ENCODE measurements at places on chromosomes 1 and 21.

DNA sequence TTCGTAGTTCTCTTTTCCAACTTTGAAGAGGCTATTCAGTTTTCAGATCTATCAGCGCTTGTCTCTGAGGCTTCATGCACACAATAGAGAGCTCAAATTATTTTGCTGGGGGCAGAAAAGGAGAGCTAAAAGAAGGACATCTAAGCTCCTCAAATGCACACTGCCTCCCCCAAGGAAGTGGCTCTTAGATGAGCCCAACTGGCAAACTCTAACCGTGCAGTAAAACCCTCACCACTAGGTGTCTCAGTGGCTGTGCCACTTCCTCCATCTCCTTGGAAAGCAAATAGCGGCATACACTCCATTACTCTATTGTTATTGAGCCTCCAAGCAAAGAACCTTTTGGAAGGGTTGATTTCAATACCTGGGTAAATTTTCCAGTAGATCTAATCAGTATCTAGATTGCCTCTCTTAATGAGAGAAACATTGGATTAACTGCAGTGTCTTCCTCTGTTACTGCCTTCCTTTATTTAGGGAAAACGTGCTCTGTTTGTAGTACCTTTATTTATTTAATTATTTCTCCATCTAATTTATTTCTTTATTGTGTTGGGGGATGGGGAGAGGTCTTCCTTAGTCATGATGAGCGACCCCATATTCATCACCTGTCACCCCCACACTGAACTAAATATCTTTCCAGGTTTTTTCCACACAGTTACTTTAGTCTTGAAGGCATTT, 9.2 kb upstream of the SFPQ start:
- DNase-seq = peak; percentile 72

GRCh38 chr1:83706354-83706938, 292.5 kb downstream of the TTLL7 start:
- no peak for DNase-seq

DNA sequence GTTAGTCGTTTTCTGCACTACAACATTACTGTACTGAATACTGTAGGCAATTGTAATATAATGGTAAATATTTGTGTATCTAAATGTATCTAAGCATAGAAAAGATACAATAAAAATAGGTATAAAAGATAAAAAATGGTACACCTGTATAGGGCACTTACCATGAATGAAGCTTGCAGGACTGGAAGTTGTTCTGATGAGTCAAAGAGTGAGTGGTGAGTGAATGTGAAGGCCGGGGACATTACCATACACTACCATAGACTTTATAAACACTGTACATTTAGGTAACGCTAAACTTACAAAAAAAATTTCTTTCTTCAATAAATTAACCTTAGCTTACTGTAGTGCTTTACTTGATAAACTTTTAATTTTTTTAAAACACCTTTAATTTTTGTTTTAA, 13.5 kb downstream of the OSBPL9 start:
- no peak for DNase-seq

DNA sequence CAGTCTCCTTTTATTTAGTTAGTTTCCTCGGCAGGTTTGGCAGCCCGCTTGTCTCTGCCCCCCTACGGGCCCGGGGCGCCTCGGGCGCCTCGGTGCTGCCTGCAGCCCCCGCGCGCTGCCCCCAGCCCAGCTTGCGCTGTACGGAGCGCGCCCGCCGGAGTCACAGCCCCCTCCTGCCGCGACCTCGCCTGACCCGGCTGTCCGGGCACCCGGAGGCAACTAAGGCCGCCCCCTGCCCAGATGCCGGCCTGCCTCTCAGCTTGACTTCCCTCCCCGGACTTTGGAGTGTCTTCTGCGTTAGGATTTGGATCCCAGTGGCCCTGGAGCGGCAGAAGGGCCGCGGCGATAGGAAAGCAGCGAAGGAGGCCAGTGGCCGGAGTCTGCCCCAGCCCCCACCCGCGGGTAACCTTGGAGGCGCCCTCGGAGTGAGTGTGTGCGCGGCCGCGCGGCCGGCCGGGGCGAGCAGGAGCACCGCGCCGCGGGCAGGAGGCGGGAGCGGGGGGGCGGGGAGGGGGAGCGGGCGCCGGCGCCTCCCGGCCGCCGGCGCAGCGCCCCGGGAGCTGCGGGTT, 7.6 kb downstream of the CDKN2C start:
- DNase-seq = no peak

DNA sequence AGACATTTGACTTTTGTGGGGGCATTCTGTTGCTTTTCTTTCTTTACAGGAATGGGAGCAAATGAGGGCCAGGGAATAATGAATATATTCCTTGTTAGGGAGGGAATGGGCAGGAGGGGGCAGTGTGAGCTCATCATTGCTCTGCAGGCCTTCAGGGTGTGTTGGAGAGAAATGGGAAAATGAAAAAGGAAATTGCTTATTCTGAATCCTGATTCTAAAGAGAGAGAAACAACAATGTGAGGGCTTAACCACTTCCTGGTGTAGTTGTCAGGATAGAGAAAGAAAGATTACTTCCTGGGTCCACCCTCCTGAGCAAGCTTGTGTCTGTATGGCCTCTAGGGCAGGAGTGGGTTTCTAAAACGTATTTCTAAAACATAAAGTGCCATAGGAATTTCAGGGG, 28.3 kb downstream of the VANGL2 start:
- DNase-seq = peak; percentile 35

DNA sequence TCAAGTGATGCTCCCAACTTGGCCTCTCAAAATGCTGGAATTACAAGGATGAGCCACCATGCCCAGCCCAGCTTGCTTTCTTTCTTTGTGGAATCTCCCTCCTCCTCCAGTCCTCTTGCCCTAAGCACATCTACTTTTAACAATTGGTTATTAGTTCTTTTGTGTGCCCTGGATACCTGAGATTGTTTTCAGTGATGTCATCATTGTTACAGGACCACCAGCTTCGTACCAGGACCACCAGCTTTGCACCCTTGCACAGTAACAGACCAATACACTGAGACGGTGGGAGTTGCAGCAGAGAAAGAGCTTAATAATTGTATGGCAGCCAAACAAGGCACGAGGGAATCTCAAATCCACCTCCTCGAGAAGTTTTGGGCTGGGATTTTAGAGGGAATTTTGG, 71.3 kb downstream of the CNIH3 start:
- DNase-seq = no peak

DNA sequence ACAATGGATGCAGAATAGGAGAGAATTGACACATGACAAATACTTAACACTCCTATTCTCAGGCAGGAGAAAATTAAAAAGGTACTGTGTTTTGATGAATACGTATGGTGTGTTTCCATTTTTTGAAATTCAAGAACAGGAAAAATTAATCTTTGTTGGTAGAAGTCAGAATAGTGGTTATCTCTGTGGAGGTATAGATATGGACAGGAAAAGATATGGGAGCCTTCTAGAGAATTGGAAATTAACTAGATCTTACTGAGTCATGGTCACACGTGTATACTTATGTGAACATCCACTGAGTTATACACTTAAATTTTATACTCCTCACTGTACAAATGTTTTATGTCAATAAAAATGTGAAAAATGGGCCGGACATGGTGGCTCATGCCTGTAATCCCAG, 9.9 kb upstream of the TUT4 start:
- no peak for DNase-seq

- DNase-seq = no peak
Measured at GRCh38 chr1:15961492-15961891, 14.4 kb downstream of the ZBTB17 start.

DNA sequence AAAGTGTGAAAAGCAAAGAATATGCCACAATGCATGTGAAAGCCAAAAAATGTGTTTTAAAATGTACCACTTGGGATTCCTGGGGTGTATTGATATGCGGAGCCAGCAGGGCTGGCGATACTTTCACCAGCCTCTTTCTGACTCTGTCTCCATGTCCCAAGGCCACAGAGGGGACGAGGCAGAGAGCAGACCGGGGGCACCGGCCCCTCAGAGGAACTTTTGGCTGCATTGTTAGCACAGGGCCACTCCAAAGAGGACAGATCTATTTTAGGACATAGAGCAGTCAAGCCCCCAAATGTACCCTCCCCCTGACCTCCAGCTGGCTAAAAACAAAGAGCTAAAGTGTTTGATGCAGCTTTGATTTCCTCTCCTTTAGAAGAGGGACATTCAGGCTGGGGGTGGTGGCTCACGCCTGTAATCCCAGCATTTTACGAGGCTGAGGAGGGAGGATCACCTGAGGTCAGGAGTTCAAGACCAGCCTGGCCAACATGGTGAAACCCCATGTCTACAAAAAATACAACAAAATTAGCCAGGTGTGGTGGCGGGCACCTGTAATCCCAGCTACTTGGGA, 25.6 kb upstream of the ZNF436 start:
- no peak for DNase-seq

DNA sequence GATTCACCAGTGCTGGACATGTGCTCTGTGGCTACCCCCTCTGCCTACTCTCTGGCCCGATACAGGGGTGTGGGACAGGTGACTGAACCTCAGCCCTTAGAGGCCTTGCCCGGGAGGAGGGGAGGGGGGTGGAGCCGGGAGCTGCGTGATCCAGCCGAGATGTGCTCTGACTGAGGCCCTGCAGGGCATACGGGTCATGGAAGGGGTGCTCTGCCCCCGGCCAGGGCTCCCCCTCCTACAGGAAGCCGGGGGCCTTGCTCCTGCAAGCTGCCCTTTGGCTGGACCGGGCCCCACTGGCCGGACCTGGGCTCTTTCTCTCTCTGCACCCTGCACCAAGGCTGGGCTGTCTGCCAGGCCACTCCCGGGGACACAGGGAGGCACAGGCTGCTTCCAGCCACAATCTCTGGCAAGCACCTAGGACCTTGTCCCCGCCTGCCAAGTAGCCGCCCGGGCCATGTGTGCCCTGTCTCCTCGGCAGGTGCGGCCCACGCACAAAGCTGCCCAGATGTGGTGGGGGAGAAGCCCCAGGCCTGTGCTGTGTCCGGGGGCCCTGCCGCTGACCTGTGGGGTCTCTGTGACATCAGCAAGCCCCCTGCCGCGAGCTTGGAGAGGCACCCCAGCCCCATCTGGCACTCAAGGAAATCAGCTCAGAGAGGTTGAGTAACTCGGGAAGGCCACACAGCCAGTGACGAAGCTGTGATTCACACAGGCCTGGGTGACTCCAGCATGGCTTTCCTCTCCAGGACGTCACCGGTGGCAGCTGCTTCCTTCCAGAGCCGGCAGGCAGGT, 1.5 kb downstream of the SCNN1D start:
- DNase-seq = no peak

DNA sequence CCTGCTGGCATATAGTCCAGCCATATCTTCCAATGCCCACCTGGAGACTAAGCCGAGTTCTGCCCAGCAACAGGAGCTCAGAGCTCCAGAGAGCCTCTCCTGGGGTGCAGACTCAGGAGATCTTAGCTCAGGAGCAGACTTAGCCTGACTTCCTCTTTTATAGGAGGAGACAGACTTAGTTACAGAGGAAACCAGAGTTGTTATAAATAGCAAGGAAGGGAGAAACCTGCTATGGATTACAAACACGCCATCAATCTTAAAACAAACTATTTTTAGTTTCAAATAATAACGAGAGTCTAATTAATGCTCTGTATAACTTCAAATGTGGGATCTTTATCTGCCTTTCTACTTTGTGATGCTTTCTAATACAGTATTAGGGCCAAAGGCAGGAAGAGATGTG, 3.3 kb upstream of the KIF21B start:
- no peak for DNase-seq

DNA sequence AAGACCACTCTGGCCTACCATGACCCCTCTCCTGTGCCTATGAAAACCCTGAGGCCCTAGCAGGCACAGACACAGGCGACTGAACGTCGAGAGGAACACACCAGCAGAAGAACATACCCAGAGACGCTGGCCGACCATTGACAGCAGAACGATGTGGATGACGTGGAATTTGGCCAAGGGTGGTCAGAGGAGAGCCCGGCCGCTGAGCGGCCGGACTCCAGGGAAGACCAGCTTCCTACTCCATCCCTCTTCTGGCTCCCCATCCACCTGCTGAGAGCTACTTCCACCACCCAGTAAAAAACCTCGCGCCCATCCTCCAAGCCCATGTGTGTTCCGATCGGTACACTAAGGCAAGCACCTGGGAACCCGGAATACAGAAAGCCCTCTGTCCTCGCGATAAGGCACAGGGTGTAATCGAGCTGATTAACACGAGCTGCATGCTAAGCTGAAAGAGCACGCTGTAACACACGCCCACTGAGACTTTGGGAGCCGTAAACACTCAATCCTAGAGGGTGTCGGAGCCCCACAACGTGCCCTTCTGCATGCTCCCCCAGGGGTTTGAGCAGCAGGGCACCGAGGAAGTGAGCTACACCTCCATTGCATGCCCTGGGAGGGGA, 150.3 kb downstream of the CENPF start:
- DNase-seq = no peak

DNA sequence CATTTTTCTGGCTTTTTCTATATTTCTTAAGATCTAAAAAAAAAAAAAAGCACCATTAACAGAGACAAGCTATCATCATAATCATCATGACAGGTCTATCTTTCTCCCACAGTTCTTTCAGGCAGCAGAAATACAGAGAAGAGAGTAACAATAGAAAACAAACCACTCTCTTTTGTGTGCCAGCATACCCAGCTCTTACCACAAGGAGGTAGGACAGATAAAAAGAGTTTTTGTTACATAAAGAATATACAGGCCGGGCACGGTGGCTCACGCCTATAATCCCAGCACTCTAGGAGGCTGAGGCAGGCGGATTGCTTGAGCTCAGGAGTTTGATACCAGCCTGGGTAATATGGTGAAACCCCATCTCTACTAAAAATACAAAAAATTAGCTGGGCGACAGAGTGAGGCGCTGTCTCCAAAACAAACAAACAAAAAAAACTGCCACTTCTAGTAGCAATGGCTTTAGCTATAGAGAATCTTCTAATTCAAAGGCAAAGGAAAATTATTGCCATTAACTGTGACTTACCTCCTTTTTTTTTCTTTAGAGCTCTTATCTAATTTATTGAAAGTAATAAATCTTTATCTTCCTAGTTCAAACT, 39.7 kb downstream of the ANKRD13C start:
- no peak for DNase-seq

DNA sequence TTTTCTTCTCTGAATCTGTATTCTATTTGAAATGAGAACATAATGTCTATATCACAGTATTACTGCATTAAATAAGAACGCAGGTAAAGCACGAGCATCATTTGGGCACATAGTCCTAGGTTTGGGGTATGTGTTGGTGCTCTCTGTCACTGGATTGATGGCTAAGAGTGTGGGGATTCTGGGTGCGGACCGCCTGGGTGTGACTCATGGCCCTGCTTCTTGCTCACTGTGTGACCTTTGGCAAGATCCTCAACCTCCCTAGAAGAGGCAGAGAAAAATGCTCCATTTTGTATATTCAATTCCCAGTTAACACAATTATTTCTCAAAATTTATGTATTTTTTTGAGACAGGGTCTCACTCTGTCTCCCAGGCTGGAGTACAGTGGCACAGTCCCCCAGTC, 99.7 kb downstream of the LAMC2 start:
- DNase-seq = no peak

Measured in smooth muscle cell of the brain vasculature (primary cell).